Common myeloid progenitor, CD34-positive (primary cell): ENCODE measurements at places on chromosomes 1 and 21.
A peak's percentile ranks its signal among the peaks of the same experiment; 100 is the strongest.

DNA sequence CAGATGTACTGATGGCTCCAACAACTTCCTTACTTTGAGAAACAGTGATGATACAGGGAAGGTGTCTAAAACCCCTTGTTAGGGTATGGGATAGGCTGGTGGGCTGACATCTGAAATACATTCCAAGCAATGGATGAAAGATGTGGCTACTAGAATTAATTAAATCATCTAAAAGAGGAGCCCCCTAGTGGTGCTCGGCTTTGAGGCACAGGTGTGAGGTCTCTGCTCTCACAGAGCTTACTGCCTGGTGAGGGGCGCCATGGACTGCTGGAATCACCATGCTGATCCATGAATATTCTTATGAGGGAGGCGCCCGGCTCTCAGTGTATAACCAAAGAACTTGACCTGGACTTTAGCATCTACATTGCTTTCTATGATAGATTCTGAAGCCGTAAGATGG, 48.5 kb downstream of the GNG4 start:
- no peaks in the 10 kb centered on the region for H3K36me3 ChIP-seq
- H3K4me3 ChIP-seq: no peak overlapping the region
- peak; percentile 53 for DNase-seq
- H3K27me3 ChIP-seq: no peaks in the 10 kb centered on the region

DNA sequence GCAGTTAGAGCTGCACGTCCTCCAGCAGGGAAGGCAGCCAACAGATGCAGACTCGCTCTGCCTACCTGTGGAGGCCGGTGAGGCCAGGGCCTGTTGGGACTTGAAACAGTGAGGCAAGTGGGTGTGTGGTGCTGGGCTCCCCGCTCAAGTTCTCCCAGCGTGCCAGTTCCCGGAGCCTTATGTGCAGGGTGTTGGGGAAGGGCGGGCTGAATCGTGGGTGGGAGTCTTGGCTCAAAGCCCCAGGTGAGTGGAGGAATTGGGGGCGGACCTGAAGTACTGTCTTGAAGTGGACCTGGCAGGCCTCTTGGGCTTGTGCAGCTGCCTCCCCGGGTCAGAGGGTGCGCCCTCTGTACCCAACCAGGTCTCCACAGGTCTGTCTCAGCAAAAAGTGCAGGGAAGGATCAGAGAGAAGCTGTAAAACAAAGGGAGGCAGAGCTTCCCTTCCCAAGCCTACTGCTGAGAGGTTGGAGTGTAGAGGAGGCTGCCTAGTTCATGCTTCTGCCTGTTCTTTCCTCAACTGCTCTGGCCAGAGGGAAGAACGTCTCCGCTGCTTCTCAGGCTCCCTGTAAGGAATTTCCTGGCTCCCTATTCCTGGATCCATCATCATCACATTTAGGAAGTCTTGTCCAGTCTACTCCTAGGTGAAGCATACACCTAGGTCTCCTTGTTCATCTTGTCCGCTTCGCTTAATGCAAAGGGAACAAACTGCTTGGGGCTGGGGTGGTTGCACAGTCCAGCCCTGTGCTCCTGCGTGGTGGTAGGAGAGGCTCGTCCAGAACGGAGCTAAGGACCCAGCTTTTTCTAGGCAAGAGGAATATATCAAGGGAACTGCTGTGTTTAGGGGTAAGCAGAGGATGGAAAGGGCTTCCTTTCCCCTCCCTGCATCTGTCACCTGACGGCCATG, 14.9 kb downstream of the UTP11 start:
- no peak overlapping the region for H3K4me3 ChIP-seq
- DNase-seq: no peak
- peaks cover 34% of the 10 kb centered on the region for H3K36me3 ChIP-seq
- H3K27ac ChIP-seq: no peak overlapping the region
- H3K4me1 ChIP-seq: peaks cover 30% of the 10 kb centered on the region

DNA sequence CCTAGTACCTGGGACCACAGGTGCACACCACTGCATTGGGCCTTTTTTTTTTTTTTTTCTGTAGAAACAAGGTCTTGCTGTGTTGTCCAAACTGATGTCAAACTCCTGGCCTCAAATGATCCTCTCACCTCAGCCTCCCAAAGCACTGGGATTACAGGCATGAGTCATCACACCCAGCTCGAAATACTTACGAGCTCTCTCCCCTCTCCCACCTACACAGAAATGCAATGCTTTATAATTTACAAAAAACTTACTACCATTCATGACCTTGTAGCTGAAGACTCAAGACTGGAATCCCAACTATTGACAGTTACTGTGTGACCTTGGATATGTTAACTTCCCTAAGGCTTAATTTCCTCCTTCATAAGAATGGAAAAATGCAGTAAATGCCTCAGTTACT, 18.7 kb downstream of the FOXJ3 start:
- no peak for DNase-seq
- peaks cover 65% of the 10 kb centered on the region for H3K4me1 ChIP-seq
- no peaks in the 10 kb centered on the region for H3K27me3 ChIP-seq
- no peaks in the 10 kb centered on the region for H3K36me3 ChIP-seq

DNA sequence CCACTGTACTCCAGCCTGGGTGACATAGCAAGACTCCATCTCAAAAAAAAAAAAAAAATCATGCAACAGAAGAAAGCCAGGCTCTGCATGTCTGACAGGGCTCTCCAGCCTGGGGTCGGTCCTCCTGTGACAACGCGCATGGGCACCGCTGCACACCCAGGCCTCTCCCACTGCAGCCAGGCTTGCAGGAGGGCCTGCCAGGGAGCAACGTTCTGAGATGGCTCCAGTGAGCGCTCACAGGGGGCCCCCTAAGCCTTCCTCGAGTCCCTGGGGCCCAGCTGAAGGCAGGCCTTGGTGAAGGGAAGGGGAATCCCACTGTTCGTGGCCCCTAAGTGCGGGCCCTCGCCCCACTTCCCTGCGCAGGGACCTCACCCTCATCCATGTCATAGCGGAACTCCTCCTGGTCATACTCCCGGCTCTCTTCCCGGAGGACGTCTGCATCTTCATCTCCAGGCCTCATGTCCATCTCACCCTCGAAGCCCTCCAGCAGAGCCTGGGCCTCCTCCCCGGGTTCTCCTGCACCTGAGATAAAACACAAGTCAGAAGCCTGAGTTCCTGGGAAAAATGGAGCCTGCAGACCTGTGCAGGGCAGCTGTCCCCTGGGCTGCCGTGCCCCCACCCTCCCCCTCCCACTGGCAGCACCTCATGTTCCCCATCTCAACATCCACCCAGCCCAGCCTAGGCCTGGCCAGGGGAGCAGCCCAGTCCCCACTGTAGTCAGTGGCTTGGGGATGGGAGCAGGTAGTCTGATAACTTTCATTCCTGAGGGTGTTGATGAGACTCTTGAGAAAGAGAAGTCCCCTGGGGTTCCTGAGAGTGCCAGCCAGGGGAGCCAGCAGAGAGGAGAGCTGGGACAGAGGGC, 20.3 kb downstream of the RSPH1 start:
- H3K36me3 ChIP-seq: no peaks in the 10 kb centered on the region
- H3K4me3 ChIP-seq: no peak overlapping the region
- H3K27ac ChIP-seq: no peak overlapping the region
- DNase-seq: no peak

GRCh38 chr1:70891051-70891843, 156.4 kb downstream of the PTGER3 start:
- H3K36me3 ChIP-seq: no peaks in the 10 kb centered on the region
- no peaks in the 10 kb centered on the region for H3K4me1 ChIP-seq
- H3K27ac ChIP-seq: no peak overlapping the region
- DNase-seq: no peak
- no peak overlapping the region for H3K4me3 ChIP-seq

GRCh38 chr1:31701091-31701736, 2.6 kb downstream of the COL16A1 start:
- peaks cover 19% of the 10 kb centered on the region for H3K27me3 ChIP-seq
- H3K27ac ChIP-seq: no peak overlapping the region
- no peaks in the 10 kb centered on the region for H3K36me3 ChIP-seq
- peak; percentile 67 for DNase-seq
- H3K4me1 ChIP-seq: peaks cover 33% of the 10 kb centered on the region

DNA sequence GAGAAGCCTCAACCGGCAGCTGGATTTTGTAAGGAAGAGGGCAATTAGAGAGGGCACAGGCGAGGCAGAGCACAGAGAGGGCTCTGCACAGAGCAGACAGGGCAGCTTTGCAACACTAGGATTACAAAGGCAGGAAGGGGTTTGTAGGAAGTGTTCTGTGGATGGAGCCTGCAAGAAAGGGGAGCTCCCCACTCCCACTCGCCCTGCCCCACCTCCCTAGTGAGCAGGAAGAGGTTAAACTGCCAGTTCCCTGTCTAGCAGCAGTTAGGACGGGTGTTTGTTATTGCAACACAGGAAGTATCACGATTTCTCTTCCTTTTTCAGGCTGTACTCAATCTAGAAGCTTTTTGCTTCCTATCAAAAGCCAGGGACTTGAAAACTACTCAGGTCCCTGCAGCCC, 63.3 kb upstream of the LRRC8D start:
- H3K27ac ChIP-seq: no peak overlapping the region
- DNase-seq: peak; percentile 90
- no peak overlapping the region for H3K4me3 ChIP-seq
- no peaks in the 10 kb centered on the region for H3K36me3 ChIP-seq
- peaks cover 22% of the 10 kb centered on the region for H3K4me1 ChIP-seq
- no peaks in the 10 kb centered on the region for H3K27me3 ChIP-seq

GRCh38 chr1:92466683-92467352, 19.9 kb downstream of the GFI1 start:
- no peak overlapping the region for H3K4me3 ChIP-seq
- no peak overlapping the region for H3K27ac ChIP-seq
- no peak for DNase-seq
- H3K27me3 ChIP-seq: no peaks in the 10 kb centered on the region

DNA sequence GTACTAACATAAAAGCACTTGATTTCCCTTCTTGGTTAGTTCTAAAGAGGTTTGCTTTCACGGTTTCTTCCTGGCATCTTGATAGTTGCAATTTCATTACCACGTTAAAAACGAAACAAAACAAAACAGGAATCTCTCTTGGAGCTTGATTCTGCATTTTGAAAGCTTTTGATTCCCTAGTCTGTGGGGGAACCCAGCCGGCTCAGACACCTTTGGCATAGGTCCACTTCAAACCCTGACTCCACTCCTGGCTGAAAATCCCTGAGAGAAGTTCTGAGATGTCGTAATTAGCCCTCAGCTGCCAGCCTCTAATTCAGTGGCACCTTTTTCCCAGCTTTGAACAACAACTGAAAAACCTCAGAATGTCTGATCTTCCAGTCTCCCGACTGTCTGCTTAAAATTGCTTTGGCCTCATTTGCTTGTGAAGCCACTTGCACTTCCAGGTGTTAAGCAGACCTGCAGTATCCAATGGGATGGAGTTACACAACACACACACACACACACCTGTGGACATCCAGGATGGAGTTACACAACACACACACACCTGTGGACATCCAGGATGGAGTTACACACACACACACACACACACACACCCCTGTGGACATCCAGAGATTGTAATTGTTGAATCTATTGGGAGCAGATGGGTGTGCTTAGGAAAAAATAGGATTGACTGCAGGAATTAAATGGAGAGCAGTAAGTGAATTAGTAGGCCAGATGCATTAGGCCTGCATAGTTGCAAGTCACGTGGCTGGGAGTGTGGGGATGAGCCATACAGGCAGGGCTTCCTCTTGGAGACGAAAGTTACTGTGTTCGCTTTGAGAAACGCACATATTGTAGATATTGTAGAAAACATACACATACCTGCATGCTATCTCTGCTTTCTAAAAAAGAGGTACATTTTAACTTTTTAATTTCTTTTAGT, 285.6 kb upstream of the FMN2 start:
- peak; percentile 54 for DNase-seq
- peak overlapping the region; percentile 80 for H3K27ac ChIP-seq
- H3K27me3 ChIP-seq: no peaks in the 10 kb centered on the region
- peaks cover 4% of the 10 kb centered on the region for H3K36me3 ChIP-seq
- H3K4me1 ChIP-seq: peaks cover 34% of the 10 kb centered on the region
- peak overlapping the region; percentile 63 for H3K4me3 ChIP-seq

- peaks cover 9% of the 10 kb centered on the region for H3K4me1 ChIP-seq
- no peak overlapping the region for H3K27ac ChIP-seq
These were observed 189.2 kb downstream of the CDC7 start for GRCh38 chr1:91689641-91690481.

GRCh38 chr21:16285605-16286126, 555.9 kb downstream of the USP25 start:
- H3K36me3 ChIP-seq: no peaks in the 10 kb centered on the region
- H3K4me1 ChIP-seq: no peaks in the 10 kb centered on the region
- no peak overlapping the region for H3K27ac ChIP-seq

GRCh38 chr21:37219761-37220432, 47.2 kb downstream of the VPS26C start:
- H3K36me3 ChIP-seq: peaks cover 14% of the 10 kb centered on the region
- DNase-seq: peak; percentile 79
- peaks cover 4% of the 10 kb centered on the region for H3K4me1 ChIP-seq
- no peaks in the 10 kb centered on the region for H3K27me3 ChIP-seq

GRCh38 chr21:18603261-18603660, 199.7 kb upstream of the TMPRSS15 start:
- DNase-seq: peak; percentile 1
- no peak overlapping the region for H3K4me3 ChIP-seq
- H3K4me1 ChIP-seq: no peaks in the 10 kb centered on the region
- no peak overlapping the region for H3K27ac ChIP-seq
- no peaks in the 10 kb centered on the region for H3K36me3 ChIP-seq
- H3K27me3 ChIP-seq: no peaks in the 10 kb centered on the region

DNA sequence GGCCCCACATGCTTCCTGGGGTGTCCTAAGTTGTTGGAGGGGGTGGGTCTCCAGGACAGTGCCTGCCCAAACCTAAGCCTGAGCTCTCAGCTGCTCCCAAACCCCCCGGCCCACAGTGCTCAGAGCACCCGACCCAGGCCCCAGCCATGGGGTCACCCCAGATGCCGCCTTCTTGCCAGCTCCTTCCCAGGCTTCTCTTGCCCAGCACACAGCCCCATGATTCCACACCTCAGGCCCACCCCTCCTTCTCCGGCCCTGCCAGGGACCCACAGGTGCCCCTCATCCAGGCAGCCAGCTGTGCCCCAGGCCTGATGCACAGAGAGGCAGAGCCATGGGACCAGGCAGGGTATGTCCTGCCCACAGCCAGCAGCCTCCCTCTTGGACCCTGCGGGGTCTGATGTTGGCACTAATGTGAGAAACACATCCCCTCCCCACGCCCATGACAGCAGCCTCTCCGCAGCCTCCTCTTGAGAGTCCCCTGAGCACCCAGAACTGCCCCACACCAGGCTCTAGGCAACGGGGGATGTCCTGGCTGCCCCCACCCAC, 4.9 kb downstream of the WNT9A start:
- no peak overlapping the region for H3K4me3 ChIP-seq
- peaks cover 24% of the 10 kb centered on the region for H3K4me1 ChIP-seq
- H3K27me3 ChIP-seq: no peaks in the 10 kb centered on the region
- no peak for DNase-seq
- H3K36me3 ChIP-seq: no peaks in the 10 kb centered on the region
